Amniotic epithelial cell (primary cell): ENCODE measurements at places on chromosomes 12 and 14.

GRCh38 chr12:1204581-1205121 is 213.6 kb downstream of the ERC1 start:
- no peak for DNase-seq

GRCh38 chr12:67788118-67788517 is 139.6 kb downstream of the DYRK2 start:
- no peak for DNase-seq

DNA sequence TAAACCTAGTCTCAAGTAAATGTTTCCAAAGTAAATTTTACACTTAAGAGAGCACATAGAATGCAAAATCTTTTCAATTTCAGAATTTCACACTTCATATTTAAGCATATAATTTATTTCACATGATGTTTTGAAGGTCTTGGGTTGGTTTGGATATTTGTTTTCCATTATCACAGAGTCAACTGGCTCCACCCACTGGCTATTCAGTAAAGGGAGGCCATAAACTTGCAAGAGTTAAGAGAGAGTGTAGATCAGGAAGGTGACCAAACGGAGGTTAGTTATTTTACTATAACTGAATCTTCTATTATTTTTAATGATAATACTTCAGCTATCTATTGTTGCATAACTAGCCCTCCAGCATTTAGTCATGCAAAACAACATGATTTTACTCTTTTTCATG is 6.2 kb upstream of the CPNE8 start:
- no peak for DNase-seq

DNA sequence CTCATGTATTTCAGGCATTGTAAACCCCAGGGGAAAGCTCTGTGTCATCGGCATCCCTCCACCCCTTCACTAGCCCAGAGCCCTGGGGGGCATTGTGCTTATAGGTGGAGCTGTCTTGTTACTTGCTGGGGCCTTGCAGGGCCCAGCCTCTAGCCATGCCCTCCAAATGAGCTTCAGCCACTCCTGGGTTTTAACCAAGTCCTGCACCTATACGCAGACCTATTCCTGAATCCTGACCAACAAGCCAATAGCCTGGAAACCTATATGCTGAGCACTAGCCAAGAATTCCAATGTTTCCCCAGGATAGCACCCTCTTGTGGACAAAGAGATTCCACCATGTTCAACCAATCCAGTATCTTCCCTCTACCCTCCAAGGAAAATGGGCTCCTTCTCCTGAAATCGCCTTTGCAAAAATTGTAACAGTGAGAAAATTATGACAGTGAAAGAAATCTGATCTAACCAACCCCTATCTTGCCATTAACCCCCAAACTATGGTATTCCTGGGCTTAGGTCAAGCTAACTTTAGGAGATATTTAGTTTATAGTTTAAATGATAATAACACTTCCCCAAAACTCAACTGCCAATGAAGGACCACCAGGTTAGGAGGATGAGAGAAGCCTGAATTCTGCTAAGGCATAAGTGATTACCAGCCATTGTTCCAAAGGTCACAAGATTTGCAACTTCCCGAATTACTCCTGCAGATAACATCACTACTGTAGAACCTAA is 55.5 kb downstream of the TTC7B start:
- DNase-seq = peak; percentile 49

- peak; percentile 68 for DNase-seq
These were observed 18.9 kb upstream of the PPFIBP1 start for GRCh38 chr12:27505109-27505508.

- no peak for DNase-seq
These were observed 55.8 kb downstream of the GALNT4 start for GRCh38 chr12:89468648-89469326.

DNA sequence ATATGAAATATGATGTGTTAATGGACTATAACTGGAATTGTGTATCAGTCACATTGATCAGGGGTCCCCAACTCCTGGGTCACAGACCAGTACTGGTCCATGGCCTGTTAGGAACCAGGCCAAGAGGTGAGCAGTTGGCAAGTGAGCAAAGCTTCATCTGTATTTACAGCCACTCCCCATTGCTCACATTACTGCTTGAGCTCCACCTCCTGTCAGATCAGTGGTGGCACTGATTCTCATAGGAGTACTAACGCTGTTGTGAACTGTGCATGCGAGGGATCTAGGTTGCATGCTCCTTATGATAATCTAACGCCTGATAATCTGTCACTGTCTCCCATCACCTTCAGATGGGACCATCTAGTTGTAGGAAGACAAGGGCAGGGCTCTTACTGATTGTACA is 72.3 kb downstream of the CDK17 start:
- DNase-seq = no peak

DNA sequence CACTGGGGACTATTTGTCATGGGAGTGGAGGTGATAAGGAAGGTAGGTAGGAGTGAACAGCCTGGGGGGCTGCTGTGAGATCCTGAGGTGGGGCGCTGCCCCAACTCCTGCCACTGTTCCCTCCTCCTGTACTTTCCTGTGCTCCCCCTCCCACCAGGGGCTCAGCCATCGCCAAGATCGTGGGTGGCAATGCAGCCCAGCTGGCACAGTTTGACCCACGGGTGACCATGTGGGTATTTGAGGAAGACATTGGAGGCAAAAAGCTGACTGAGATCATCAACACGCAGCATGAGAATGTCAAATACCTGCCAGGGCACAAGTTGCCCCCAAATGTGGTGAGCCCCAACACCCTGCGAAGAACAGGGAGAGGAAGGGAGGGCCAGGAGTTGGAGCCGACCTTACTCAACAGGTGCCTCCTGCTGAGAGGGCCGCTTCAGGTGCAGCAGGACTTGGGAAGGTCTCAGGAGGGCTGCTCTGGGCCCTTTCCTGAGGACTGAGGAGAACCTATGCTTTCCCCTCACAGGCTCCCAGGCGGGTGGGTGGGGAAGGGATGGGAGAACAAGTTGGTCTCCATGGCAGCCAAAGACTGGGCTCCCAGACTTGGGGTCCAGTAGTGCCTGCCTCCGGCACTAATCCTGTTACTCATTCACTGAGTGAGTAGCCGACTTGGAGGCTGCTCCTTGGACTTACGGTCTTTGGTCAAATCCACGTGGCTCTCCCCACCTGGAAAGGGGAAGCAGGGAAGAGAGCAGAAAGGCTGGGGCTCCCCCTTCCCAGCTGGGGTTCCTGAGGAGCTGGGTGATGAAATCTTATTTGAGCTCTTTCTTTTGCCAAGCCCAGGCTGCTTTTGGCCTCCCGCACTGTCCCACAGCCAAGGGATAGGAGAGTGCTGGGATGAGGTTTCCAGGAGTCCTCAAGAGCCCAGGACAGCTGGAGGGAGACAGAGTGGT is 884 bp downstream of the GPD1 start:
- no peak for DNase-seq

DNA sequence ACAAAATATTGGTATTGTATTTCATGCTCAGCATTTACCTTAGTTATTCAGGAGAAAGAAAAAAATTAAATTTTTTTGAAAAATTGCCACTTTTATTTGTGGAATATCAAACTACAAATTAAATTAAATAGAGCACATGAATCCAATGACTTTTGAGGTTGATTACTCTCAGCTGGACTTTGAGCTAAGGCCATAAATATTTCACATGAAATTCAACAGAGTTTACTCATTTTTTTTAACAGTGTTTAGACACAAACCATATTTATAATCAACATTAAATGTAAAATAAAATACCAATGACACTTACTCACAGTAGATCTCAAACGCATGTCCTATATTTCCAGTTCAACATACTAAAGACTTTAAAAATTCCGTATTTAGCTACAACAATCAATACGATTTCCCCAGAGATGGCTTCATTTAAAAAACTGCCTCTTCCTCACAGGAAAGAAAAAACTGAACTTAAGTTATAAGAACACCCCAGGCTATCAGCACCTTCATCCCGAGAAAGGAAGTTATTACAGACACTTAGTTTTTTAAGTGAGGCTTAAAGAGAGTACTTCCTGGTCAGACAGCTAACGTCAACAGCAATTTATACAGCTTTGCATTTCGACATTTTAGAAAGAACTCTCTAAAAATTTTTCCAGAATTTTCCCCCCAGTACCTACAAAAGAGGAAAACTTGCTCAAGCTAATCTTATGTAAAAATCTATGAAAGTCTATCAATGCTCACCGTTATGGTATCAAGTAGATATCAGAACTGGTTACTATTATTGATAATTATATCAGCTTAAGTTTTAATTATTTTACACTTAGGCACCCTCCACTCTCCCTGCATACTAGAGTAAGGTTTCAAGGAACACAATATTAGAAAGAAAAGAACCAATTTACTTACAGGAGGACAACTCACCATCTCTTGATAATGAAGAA is 13.8 kb downstream of the TAOK3 start:
- DNase-seq = no peak

DNA sequence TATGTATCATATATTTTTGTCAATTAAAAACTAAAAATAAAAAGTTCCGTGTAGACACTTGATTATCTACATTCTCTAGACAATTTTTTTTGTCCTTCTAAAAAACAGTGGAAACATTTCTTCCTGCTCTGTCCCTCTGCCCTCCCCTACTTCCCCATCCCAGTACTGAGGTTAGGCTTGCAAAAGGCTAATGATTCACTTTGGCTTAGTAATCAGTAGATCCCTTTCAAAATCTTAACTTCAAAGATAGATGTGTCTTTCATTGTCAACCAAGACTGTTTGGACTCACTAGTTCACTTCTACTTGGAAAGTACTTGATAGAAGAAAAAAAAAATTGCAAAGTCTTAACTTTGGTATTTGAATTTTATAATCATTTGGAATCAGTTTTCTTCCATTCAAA is 3.8 kb downstream of the SETD3 start:
- DNase-seq = peak; percentile 70

DNA sequence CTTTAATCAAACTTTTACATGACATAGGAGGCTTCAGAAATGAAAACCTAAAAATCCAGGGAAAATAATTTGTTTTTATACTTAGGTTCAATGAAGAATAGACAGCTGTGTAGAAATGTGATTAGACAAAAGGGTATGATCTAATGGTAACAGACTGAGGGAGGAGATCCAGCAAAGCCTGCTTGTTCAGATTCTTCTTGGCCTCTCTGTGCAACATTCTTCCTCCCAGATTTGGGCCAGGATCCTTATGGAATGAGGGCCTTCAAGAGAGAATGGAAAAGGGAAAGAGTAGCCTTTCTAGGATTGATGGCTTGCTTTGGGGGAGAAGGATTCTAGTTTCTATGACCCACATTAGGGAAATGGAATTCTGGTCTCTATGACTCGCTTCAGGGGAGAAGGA is 94.5 kb upstream of the G2E3 start:
- no peak for DNase-seq

DNA sequence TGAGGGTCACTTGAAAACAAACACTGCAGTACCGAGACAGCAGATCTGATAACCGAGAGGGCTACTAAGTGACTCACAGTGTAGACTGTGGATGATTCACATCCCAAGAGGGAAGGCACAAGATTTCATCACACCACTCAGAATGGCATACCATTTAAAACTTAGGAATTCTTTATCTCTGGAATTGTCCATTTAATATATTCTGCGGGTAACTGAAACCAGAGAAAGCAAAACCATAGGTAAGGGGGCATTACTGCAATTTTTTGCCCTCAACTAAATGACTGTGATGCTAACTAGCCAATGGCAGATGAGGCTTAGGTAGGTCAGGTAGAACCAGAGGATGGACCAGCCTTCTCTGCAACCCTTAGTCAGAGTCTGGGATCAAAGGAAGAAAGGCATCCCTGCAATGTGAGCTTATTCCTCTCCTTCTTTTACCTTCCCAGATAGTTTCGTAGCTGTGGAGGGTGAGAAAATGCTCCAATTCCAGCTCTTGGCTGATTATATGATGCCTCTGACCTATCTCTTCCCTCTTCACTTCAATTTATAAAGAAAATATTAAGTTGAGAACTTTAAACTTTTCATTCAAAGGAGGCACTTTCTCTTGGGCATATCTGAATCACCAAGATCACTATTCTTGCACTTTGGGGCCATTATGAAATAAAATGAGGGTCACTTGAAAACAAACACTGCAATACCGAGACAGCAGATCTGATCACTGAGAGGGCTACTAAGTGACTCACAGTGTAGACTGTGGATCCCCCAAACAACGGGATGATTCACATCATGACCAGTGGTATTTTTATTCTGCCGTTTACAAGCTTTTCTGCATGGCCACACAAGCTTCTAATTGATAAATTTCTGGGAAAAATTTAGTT is 6.8 kb downstream of the ART4 start:
- peak; percentile 96 for DNase-seq

DNA sequence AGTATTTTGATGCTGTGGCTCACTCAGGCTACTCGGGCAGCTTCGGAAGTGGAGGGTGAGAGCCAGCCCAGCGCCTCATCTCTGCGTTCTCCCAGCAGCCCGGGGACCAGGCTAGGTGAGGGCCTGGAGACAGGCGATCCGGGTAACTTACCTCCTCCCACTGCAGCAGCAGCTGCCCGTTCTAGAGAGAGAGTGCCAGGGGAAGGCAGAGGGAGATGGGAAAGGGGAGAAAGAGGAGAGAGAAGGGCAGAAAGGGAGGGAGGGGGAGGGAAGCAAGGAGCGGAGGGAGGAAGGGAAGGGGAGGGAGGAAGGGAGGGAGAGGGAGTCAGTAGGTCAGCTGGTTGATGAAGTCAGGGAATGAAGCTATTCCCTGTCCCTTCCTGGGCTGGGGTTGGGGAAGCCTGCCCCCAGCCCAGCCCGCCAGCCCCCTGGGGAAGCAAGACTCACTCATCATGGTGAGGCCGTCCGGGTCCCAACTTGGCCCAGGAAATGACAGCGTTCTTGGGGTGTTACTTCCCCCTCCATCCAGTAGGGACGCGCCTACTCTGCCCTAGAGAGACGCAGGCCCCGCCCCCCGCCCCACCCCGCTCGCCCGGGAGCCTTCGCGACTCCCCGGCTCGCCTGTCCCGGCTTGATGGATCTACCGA is at the start of gene IFI27L2:
IFI27L2 (minus strand) TSS at position 494 of the 647 bp plus-strand sequence; CDS start at position 454, 40 bp downstream.
- peak; percentile 84 for DNase-seq

DNA sequence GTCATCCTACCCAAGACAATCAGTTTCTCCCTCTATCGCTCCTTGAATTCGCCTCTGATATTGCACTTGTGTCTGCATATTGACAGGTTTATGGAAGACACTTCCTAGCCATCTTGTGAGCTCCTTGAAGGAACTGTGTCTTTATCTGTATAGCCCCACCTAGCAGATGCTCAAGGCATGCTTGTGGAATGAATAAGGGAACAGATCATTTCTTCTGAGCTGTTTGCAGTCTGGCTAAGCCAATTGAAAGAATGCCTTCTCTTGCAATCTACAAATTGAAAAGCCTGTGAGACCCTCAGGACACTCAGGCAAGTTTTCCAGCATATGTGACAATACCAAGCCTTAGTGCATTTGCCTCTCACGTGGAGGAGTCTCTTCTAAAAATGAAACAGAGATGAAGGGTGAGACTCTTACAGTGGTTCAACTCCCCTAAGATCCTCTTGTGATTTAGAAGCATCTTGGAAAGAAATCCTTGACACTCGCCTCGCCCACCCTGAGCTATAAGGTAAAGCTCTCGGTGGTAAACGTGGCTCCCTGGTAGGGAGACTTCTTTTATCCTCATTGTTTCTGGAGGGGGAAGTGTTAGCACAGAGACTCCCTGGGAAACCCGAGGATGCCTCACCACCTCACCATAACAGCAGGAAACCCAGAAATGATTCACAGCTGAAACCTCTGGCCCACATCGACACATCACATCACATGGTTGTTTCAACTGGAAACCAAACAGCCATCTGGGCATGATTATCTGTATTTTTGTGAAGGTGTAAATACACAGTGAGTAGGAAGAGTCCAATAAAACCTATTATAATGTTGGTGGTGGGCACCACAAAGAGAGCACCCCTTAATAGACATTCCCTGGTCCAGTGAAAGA is 112.3 kb upstream of the BCL2L14 start:
- DNase-seq = peak; percentile 91
